Smooth muscle cell of the pulmonary artery (primary cell): ENCODE measurements at places on chromosomes 2 and 18. TPM values are rescaled to one million over a fixed set of nuclear protein-coding genes. Genes with fewer than 3 reads are reported as not detected.

The KCNG3 gene
- not detected in 2 replicates for total RNA-seq

The MROH2A gene
- not detected in 2 replicates for total RNA-seq

The CNTNAP5 gene
- total RNA-seq, result not detected in 2 replicates

The GALNT3 gene
- total RNA-seq, result 1.8 and 6.3 TPM in 2 replicates

The SIX3 gene
- total RNA-seq, result not detected in 2 replicates
